ENCODE measurements at places on chromosomes 16 and 17.

- DNase-seq, result no peak
Measured at GRCh38 chr17:35849469-35850348, 19.0 kb downstream of the HEATR9 start.

DNA sequence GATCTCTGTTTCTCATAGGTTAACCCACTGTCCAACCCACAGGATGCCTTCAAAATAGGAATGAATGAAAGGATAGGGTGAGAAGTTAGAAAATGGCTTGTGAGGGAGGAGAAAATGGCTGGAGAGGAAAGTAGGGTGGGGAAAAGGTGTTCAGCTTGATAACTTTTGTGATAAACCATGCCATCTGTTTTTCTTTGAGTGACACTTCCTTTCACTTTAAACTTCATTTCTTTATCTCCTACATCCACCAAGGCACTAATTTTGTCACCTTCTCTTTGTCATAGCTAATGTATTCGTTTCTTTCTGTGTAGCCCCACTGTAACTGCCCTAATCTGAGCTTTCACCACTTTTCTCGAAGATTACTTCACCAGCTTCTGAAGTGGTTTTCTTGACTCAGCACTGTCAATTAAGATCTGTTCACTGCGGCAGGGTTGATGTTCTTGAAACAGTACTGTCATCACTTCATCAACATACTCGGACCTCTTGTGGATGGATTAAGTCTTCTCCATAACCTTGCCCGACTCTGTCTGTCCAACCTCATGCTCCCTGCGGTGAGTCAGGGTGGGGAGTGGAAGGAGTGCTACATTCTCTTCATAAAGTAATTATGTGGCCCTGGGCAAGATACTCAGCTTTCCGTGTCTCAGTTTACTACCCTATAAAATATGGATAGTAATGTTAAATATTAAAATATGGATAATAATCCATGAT is 5.5 kb upstream of the KRT10 start:
- DNase-seq, result no peak

DNA sequence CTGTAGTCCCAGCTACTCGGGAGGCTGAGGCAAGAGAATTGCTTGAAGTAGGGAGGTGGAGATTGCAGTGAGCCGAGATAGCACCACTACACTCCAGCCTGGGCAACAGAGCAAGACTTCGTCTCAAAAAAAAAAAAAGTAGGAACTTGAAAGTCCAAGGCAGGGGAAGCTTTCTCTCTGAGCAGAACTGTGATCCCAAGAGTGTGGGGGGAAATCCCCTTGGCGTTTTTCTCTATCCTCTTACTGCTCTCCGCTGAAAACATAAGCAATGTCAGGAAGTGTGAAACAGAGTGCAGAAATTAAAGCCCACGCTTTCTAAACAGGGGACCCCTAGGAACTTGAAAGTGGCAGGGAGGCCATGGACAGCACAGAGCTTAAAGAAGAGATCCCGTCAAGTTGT is 9.8 kb upstream of the CMTM3 start:
- no peak for DNase-seq

- DNase-seq, result no peak
Measured at GRCh38 chr16:12386192-12386591, 409.7 kb downstream of the SNX29 start.

- no peak for DNase-seq
Measured at GRCh38 chr16:1488054-1488601, 616 bp downstream of the PTX4 start.

- DNase-seq, result no peak
Measured at GRCh38 chr16:4681471-4682083, 11.8 kb upstream of the NUDT16L1 start.

DNA sequence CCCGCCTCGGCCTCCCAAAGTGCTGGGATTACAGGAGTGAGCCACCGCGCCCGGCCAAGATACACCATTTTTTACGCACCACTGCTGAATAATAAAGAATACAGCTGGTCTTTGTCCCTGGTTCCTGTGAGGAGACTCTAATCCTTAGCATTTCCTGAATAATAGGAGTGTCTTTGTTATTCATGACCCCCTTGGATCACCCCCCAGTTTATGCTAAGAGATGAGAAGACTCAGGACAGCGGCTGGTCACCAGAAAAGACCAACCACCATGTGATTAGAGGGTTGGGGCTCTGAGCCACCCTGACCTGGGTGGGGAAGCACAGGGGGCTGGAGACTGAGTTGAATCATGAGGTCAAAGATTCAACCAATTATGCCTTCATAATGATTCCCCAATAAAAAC is 17.3 kb downstream of the PHLPP2 start:
- DNase-seq, result no peak

GRCh38 chr17:78174870-78175642 is 6.7 kb downstream of the SYNGR2 start:
- no peak for DNase-seq
